ENCODE measurements at places on chromosomes 6 and 20.

- DNase-seq = no peak
Observed at GRCh38 chr20:2659547-2659946, 4.5 kb downstream of the IDH3B start.

GRCh38 chr6:130520801-130521200 is 155.0 kb downstream of the TMEM200A start:
- DNase-seq = no peak

DNA sequence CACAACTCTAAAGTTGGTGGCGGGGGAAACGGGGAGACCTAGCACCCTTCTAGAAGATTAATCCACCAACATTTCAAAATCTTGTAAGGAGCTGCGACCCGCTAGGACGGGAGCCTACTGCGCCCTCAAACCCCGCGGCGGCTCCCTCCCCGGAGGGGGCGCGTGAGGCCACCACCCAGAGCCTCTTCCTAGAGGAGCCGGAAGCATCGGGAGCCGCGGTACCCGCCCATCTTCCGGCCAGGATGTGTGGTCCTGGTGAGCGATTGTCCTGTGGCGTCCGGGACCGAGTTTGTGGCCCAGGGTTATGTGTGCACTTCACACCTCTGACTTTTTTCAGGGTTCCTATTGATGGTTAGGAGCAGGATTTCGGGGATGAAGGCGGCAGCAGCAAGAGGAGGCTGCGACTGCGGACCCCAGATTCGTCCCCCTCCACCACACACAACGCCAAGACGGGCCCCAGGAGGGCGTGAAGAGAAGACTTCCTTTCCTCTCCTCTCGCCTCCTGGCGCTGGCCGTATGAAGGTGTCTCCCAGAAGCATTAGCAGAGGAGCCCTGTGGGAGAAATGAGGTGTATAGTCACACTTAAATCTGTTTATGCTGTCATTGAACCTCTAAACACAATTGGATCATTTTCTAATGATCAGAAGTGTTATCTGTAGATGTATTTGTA is 10.7 kb downstream of the ZNF165 start:
- DNase-seq = no peak

- no peak for DNase-seq
Observed at GRCh38 chr6:36774331-36774730, 64.9 kb downstream of the CPNE5 start.

GRCh38 chr6:28683945-28684538 is 158.4 kb downstream of the GPX5 start:
- DNase-seq = no peak

DNA sequence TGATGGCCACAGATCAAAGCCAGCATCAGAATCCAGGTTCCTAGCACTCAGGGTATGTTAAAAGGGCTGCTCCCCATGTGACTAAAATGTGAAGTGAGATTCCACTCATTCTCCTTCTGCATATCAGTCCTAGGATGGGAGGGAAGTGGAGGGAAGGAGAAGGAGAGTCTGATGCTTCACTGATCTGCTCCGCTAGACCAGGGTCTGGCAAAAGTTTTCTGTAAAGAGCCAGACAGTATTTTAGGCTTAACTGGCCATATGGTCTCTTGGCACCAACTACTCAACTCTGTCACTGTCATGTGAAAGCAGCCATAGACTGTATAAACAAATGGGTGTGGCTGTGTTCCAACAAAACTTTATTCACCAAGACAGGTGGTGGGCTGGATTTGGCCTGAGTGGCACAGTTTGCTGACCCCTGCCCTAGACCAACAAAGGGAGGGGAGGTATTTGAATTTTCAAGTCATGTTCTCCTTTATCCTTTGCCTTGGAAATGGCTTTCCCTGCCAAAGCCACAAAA is 22.6 kb downstream of the GHRH start:
- DNase-seq = no peak

DNA sequence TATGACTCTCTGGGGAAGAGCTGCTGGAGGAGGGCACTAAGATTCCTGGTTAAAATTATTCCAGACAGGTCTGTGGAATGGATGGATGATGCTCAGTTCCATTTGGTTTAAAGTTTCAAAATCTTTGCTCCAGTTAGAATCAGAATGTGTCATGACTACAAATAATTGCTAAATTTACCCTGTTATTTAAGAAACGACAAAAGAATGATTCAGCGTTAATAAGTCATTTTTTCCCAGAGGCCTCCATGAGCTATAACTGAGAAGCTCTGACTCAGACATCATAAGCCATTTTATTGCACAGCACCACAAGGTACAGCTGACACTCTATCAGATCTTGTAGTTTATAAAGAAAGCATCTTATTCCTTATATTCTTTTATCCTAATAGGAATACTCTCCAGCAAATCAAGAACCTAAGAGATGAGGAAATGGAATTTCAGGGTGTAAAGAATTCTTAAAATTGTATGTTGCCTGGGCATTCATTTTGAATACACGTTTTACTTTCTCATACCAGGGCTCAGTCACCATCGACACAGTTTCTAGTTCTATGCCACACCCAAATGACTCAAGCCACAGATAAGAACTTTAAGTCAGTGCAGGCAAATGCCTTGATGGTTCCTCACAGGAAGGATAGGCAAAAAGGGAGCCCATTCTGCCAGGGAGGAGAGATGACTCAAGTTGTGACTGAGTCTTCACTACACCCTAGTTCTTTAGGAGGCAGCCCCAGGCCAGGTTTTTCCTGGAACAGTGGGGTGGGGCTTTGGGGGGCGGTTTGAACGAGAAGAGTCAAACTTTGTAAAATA is 636.0 kb downstream of the MMUT start:
- peak; percentile 36 for DNase-seq

DNA sequence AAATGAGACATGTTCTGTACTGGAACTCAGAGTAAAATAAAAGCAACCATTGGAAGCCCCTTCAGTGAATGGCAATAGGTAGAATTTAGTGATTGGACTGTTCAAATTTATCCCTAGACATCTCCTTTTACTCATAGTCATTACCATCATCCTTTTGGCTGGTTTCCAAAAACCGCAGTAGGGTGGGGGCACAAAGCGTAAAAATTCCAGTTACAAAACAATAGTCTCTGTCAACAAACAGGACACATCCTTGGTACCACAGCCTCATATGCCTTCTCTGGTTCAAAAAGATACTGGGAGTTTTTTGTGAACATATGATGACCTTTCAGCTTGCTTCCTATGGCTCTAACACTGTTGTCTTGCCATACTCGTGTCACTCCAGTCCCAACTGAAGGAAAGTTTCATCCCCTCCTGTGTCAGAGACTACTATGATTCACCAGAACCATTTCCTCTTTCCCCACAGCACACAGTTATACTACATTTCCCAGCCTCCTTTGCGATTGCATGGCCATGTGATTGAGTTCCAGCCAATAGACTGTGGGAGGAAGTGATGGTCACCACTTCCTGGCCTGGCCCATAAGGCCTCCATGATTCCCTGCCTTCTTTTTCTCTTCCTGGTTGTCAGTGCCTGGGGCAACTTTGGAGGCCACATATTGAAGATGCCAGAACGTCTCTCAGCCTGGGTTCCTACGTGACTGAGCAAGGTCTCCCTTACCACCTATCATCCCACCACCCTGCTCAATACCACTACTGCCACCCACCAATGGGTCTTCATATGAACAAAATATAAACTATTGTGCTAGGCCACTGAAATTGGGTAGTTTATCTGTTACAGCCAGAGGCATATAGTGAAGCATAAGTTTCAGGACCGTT is 162.4 kb downstream of the ID4 start:
- no peak for DNase-seq

GRCh38 chr20:63023071-63023935 is 16.5 kb upstream of the BHLHE23 start:
- no peak for DNase-seq

- no peak for DNase-seq
Observed at GRCh38 chr6:39047434-39048327, 900 bp upstream of the GLP1R start.

DNA sequence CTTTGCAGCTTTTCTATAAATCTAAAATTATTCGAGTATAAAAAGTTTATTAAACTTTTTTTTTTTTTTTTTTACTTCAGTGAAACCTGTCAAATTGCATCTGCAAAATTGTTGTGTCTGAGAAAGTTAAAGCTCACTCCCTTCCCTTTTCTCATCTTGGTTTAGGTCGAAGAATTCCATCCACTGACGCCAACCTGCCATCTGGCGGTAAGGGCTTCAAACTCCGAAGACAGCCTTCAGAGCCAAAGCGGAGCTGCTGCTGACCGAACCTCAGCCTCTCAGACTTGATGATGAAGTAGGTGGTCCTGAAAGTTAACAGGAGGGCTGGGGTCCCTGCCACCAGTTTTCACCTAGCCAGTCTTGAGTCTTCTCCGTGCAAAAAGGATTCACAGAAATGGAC is 29.6 kb upstream of the VAPB start:
- DNase-seq = no peak

- peak; percentile 33 for DNase-seq
Observed at GRCh38 chr6:30325150-30325872, 1.4 kb upstream of the TRIM39 start.

GRCh38 chr6:105320271-105320670 is 82.6 kb downstream of the PREP start:
- no peak for DNase-seq
